ENCODE measurements at places on chromosomes 7 and 10.

GRCh38 chr7:101644879-101645278 lies 15.8 kb upstream of the MYL10 start:
- no peak for DNase-seq

- DNase-seq = no peak
Observed at GRCh38 chr7:130951303-130951975, 217.4 kb upstream of the KLF14 start.

- DNase-seq = no peak
Observed at GRCh38 chr7:47565640-47566250, 16.2 kb downstream of the TNS3 start.

GRCh38 chr7:93728292-93728691 lies 153.8 kb upstream of the CALCR start:
- no peak for DNase-seq

DNA sequence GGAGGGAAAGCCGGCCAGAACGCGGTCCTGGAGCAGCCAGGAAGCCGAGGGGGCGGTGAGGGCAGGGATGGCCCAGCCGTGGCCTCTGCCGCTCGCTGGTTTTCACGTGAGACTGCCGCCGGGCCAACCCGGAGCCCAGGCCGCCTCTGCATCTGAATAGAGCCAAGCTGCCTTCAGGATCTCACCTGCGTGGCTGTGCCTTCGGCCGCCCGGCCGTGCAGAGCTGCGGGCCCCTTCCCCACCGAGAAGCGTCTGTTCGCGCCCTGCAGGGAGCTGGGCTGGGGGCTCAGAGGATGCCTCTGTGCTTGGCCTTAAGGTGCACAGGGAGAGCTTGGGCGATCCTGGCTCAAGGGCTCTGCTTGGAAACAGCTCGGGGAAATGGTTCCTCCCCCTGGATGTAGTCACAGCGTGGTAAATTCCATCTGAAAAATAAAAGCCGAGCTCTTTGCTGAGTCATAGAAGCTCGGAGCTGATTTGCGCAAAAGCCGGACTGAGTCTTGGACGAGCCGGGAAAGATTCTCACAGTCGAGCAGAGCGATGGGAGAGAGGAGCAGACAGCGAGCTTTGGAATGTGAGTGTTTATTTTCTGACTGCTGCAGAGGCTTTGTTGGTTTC lies at the start of gene JAKMIP3:
JAKMIP3 (plus strand) TSS at position 456 of the 615 bp plus-strand sequence. CDS start 38,863 bp downstream, outside the sequence.
- DNase-seq = no peak

DNA sequence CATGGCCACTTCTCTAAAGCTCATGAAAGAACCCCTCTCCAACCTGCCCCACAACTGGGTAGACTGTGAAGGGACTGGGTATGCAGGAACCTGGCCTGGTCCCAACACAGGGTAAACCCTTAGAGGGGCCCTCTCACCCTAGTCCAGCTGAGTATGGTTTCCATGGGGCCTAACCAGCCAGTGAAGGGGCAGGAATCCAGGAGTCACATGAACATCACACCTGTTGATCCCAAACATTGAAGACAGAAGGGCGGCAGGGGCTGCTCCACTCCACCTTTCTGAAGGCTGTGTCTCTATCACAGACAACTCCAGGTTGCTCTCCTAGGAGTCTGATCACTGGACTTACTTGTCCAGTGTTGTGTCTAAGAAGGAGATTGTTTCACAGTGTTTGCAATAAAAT lies 30.8 kb downstream of the GRID1 start:
- DNase-seq = no peak

All from D721Med (cell line).